ENCODE measurements at places on chromosomes 4 and X.

DNA sequence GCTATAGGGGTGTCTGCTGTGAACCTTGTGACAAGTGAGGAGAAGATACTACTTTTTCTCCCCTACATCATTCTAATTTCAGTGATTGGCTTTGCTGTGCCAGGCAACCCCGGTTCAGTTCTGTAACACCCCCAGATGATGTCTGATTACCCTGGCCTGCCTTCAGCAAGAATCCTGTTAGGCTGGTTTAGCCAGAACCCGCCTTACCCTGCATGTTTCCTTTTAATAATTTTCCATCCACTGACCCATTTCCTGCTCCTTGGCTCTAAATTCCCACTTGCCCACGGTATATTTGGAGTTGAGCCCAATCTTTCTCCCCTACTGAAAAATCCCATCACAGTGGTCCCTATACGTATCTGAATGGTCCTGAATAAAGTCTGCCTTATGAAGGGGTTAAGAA is 46.5 kb upstream of the HPSE start:
- no peak for DNase-seq

DNA sequence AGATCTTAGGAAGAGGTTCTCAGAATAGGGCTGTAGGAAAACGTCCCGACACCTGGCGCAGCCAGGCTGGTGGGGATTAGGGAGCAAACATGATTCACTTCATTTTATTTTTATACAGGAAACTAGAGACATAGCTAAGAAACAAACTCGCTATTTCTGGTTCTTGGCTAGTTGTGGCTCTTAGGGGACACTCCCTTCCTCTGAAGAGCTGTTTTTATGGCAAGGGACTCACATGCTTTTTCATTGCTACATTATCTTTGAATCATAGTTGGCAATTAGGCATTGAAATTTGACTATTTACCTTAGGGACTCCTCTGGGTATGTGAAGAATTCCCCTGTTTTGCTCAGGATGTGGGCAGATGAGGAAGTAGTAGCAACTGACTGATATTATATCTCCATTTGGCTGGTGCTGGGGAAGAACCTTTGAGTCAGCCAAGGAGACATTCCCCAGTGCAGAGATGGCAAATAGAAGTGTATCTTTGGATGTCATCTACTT is 174.5 kb downstream of the SMIM20 start:
- DNase-seq: peak; percentile 57

DNA sequence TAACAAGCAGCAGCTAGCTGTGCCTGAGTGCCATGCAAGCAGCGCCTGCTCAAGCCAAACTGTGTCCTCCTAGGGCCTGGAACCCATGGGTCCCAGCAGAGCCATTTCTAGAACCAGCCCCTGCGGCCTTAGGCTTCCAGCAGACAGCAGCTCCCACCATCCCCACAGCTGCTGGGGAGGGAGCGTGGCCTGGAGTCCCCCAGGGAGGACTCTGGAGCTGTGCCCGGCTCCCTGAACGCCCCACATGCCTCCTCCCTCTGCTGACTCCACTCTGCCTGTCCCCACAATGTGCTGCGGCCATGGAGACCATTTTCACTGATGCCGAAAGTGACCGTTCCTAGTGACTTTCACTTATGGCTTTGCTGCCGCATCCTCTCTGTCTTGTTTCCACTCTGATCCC is 45.9 kb downstream of the GAK start:
- DNase-seq: no peak

GRCh38 chr4:91127192-91127591 is 1000.0 kb downstream of the CCSER1 start:
- no peak for DNase-seq

- no peak for DNase-seq
These were observed 16.7 kb downstream of the IRF2 start for GRCh38 chr4:184457535-184458249.

- DNase-seq: no peak
These were observed 72.3 kb downstream of the NR3C2 start for GRCh38 chr4:148369919-148370318.

GRCh38 chr4:147833254-147833653 is 101.4 kb downstream of the ARHGAP10 start:
- DNase-seq: no peak

- peak; percentile 66 for DNase-seq
These were observed 201.9 kb upstream of the BCOR start for GRCh38 chrX:40299641-40300046.

DNA sequence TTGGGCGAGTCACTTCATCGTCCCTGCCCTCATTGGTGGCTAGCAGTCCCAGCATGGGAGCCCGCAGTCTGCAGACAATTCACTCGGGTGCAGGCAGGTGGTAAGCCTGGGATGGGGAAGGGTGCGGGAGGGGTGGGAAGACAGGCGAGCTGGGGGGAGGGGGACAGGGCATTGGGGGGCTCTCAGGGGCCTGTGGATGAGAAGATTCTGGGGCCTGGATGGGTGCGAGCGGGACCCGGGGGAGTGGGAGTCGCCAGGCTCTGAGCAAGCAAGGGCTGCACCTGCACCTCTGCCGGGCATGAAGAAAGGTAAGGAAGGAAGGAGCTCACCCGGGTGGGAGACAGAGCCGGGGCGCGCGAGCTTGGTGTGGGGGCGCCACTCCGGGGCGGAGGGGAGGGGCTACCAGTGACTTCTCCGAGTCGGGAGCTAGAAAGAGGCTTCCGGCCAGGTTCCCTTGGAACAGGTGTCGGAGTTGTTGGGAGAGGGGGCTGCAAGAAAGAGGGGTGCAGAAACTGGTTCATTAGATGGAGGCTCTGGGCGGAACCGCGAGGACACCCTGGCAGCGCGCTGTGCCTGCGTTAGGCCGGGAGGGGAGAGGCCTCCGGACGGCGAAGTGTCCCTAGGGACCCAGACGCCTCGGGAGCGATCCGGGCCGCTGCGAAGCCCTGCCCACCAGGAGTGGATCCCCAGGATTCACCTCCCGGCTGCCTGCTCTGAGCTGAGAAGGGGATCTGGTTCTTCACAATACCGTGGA is 103.4 kb upstream of the PDLIM3 start:
- DNase-seq: no peak

Data from activated CD4-positive, alpha-beta T cell treated with anti-CD3 and anti-CD28 coated beads, Interleukin-2, amount 50 U/mL, for 16 hours (primary cell).